SJSA1 (cell line): ENCODE measurements at places on chromosomes 2 and 18. TPM values are rescaled to one million over a fixed set of nuclear protein-coding genes. Genes with fewer than 3 reads are reported as not detected.

GRCh38 chr2:141058556-141058955 lies 1072.3 kb downstream of the LRP1B start:
- no peaks in the 10 kb centered on the region for H3K36me3 ChIP-seq
- H3K27ac ChIP-seq = no peak overlapping the region
- peaks cover 5% of the 10 kb centered on the region for H3K4me1 ChIP-seq
- H3K27me3 ChIP-seq = no peaks in the 10 kb centered on the region

- no peaks in the 10 kb centered on the region for H3K4me1 ChIP-seq
- no peak overlapping the region for H3K4me3 ChIP-seq
- no peak for DNase-seq
- no peaks in the 10 kb centered on the region for H3K36me3 ChIP-seq
- no peak overlapping the region for H3K27ac ChIP-seq
Measured at GRCh38 chr2:235486729-235487128, 7.1 kb upstream of the AGAP1 start.

GRCh38 chr18:23503963-23504344 lies 643 bp downstream of the RMC1 start:
- no peak for DNase-seq
- H3K4me1 ChIP-seq = peaks cover 11% of the 10 kb centered on the region
- peaks cover 24% of the 10 kb centered on the region for H3K36me3 ChIP-seq
- no peaks in the 10 kb centered on the region for H3K27me3 ChIP-seq

- no peak overlapping the region for H3K27ac ChIP-seq
- no peaks in the 10 kb centered on the region for H3K36me3 ChIP-seq
- H3K4me1 ChIP-seq = 0 out of 2 replicates have a peak, but pooled peaks cover 5% of the 10 kb centered on the region
- no peaks in the 10 kb centered on the region for H3K27me3 ChIP-seq
- no peak overlapping the region for H3K4me3 ChIP-seq
Measured at GRCh38 chr18:57856557-57857280, 53.6 kb upstream of the ATP8B1 start.

The TBR1 gene
- 0.03 TPM in 1 of 2 replicates, not detected in the other for total RNA-seq
